Naive B cell (primary cell): ENCODE measurements at places on chromosomes 7 and 10. TPM values are rescaled to one million over a fixed set of nuclear protein-coding genes. Genes with fewer than 3 reads are reported as not detected.

Gene SFXN4
- polyA plus RNA-seq: 16.0 TPM

Gene GDF2
- not detected for polyA plus RNA-seq

Gene RASA4
- polyA plus RNA-seq: 13.7 TPM

DNA sequence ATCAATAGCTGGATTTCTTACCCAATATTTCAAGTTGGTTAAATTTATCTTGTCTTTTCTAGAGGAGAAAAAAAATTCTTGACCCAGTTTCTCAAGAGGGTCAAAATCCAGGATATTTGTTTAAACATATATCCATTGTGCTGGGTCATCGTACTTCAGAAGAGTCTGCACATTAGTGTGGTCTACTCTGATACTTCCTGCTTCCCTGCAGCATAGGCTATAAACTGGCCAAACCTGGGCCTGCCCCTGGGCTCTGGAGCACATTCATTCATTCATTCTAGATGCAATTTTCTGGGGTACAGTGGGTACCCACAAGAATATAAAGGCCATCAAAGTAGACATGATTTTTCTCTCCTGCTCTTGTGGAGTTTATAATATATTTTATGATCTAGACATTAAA is 142.1 kb upstream of the WNT16 start:
- H3K36me3 ChIP-seq: peaks cover 23% of the 10 kb centered on the region
- H3K4me3 ChIP-seq: no peak overlapping the region
- DNase-seq: no peak
- no peaks in the 10 kb centered on the region for H3K27me3 ChIP-seq
- no peak overlapping the region for H3K27ac ChIP-seq

GRCh38 chr10:116287906-116288501 is 15.0 kb upstream of the GFRA1 start:
- H3K27me3 ChIP-seq: peaks cover 9% of the 10 kb centered on the region
- no peak overlapping the region for H3K4me3 ChIP-seq
- no peak overlapping the region for H3K27ac ChIP-seq
- H3K4me1 ChIP-seq: no peaks in the 10 kb centered on the region
- DNase-seq: no peak

- H3K27me3 ChIP-seq: no peaks in the 10 kb centered on the region
- no peak overlapping the region for H3K27ac ChIP-seq
- H3K4me1 ChIP-seq: peaks cover 16% of the 10 kb centered on the region
- no peak overlapping the region for H3K4me3 ChIP-seq
- no peak for DNase-seq
Observed at GRCh38 chr7:76364198-76364584, 5.4 kb upstream of the YWHAG start.
